T follicular helper cell (primary cell): ENCODE measurements at places on chromosomes 2 and 18.

DNA sequence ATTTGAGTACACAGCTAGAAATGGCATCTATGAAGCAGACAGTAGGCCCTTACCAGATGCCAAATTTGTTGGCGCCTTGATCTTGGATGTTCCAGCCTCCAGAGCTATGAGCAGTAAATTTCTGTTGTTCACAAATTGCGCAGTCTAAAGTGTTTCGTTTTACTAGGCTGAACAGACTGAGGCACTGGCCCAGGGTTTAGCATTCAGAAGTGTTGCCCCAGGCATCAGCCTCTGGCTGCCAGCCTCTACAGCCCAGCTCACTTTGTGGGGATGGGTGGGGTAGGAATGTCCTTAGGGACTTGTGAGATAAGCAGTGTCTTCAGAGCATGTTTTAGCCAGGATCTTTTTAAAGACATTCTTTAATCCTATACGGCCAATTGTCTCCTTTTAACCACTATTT is 51.5 kb upstream of the MGAT5 start:
- no peak for DNase-seq

- DNase-seq: no peak
Measured at GRCh38 chr18:63412953-63413352, 9.3 kb downstream of the VPS4B start.

DNA sequence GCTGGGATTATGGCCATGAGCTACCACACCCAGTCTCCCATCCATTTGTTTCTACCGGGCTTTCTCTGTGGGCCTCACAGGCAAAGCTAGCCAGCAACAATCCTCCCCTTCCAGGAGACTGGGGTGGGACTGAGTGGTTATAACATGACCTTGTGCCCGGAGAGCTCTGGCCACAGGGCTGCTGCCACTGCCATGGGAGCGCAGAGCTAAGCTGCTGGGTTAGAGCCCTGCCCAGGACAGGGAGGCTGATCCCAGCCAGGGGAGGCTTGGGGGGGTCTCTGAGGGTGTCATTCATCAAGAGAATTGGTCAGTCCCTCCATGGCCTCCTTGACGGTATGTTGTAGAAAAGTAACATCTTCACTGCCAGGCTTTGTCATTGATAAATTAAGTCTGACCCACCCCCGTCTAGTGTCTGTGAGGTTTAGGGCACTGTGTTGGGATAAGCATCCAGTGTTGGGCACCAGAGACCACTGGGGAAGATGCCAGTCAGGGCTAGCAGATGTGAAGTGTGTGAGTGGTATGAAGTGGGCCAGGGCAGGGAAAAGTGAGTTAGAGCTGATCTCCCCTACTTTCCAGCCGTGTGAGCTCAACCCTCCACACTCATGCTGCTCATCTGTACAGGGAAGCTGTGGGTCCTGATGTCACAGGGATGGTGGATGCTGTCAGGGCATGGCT is 368.4 kb upstream of the HS6ST1 start:
- DNase-seq: no peak

DNA sequence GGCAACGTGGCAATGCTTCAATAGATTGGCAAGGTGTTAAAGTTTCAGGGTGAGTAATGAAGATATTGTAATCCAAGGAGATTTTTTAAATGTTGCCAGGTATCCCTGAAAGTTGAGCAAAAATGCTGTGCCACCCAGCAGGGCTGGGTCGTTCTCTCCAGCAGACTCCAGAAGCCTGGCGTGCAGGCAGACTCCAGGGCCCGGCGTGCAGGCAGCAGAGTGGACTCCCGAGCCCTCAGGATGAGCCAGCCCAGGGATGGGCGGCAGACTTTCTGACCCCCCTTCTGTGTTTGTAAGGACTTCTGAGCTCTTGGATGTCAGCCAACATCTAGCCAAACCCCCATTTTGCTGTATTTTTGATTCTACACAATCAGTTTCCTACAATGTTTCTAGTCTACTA is 289.1 kb downstream of the ZNF516 start:
- no peak for DNase-seq

DNA sequence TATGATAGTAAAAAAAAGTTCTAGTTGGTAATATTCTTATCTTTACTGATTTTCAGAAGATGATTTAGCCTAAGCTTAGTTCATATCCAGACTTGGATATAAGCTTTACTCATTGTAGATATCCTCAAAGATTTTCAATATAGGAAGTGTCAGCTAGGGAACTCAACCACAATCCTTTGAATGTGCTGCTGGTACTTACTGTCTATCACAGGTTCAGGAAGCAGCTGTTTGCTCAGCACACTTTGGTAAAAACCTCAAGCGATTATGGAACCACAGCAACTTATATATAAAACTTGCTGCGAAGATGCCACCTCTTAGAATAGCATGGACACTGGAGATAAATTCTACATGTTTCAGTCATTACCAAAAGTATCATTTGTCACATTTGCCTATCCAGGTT is 60.1 kb upstream of the TNFRSF11A start:
- DNase-seq: no peak

GRCh38 chr18:44500808-44501610 is 179.7 kb upstream of the SETBP1 start:
- DNase-seq: no peak

- no peak for DNase-seq
Measured at GRCh38 chr2:33337385-33337960, 139.0 kb upstream of the RASGRP3 start.

GRCh38 chr2:99918389-99918788 is 224.0 kb downstream of the AFF3 start:
- DNase-seq: no peak

- DNase-seq: no peak
Measured at GRCh38 chr2:107068069-107068916, 182.3 kb upstream of the ST6GAL2 start.

- no peak for DNase-seq
Measured at GRCh38 chr2:178629463-178629862, 149.2 kb downstream of the PLEKHA3 start.

DNA sequence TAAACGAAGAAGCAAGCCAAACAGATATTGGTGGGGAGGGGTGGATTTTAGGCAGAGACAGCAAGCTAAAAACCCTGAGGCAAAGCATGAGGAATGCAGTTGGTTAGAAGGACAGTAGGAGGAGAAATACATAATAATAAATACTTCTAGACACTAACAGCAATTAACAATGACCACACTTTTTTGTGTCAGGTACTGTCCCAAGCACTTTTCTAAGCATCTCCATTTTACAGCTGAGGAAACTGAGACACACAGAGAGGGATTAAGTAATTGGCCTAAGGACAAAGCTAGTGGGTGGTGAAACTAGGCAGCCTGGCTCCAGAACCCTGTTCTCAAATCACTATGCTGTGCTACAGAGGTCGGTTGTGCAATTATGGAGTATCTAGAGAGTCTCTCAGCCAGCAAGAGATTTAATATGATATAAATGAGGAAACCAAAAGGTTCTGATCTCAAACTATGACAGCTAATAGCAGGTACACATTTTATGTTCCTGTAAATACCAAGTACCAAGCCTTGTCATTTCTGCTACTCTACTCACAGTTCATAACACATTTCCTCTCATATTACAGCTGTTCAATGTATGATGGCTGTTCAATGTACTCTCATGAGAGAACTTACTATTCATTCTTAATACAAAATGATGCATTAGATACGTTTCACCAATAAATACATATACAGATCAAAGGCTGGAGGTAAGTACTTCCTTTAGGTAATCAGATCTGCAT is 5.3 kb downstream of the MAP4K3 start:
- DNase-seq: no peak

GRCh38 chr2:149885468-149885867 is 297.9 kb upstream of the MMADHC start:
- no peak for DNase-seq

DNA sequence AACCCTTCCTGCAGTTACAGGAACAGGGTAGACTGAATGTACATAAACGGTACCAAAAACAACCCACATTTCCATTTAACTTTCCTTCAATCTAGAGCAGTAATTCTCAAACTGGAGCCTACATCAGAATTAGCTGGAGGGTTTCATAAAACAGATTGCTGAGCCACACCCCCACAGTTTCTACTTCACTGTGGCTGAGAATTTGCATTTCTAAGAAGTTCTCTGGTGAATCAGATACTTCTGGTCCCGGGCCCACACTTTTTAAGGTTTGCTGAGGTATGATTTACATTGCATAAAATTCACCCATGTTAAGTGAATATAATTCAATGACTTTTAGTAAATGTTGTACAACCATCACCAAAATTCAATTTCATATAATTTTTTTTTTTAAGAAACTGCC is 113.7 kb downstream of the SRBD1 start:
- no peak for DNase-seq

DNA sequence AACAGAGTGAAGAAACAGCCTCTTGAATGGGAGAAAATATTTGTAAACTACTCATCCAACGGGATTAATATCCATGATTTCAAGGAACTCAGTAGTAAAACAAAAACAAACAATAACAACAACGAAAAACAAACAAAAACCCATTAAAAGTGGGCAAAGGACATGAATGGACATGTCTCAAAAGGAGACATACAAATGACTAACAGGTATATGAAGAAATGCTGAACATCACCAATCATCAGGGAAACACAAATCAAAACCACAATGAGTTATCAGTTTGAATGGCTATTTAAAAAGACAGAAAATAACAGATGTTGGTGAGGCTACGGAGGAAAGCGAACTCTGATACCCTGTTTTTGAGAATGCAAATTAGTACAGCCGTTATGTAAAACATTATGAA is 224.8 kb upstream of the NRXN1 start:
- DNase-seq: no peak

DNA sequence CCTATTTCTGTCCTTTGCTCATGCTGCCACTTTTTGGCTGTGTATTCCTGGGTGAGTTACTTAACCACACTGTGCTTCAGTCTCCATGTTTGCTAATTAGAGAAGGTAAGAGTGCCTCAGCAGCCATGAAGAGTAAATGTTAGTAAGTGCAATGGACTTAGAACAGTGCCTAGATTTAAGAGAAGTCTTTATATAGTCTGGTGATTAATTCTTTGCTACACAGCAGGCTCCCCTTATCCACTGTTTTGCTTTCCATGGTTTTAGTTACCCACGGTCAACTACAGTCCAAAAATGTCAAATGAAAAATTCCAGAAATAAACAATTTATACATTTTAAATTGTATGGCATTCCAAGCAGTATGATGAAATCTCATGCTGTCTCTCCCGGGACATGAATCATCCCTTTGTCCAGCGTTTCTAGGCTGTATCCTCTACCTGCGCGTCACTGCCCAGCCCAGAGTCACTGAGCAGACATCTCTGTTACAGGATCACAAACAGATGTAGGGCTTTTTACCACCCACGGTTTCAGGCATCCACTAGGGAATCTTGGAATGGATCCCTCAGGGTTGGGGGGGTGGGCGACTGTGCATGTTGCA is 91.0 kb downstream of the CTIF start:
- no peak for DNase-seq

- no peak for DNase-seq
Measured at GRCh38 chr2:111145103-111145760, 24.5 kb downstream of the BCL2L11 start.

GRCh38 chr2:190791976-190792575 is 88.5 kb upstream of the GLS start:
- DNase-seq: no peak
